Endothelial cell (in vitro differentiated cells): ENCODE measurements at places on chromosomes 1 and 21.

GRCh38 chr1:224675590-224675989 lies 59.5 kb downstream of the CNIH3 start:
- H3K4me1 ChIP-seq = peaks cover 6% of the 10 kb centered on the region
- H3K4me3 ChIP-seq = no peak overlapping the region
- H3K27ac ChIP-seq = no peak overlapping the region
- peaks cover 3% of the 10 kb centered on the region for H3K27me3 ChIP-seq

GRCh38 chr1:93107395-93107794 lies 28.3 kb downstream of the MTF2 start:
- H3K36me3 ChIP-seq = peaks cover 25% of the 10 kb centered on the region
- H3K27ac ChIP-seq = no peak overlapping the region
- H3K4me3 ChIP-seq = no peak overlapping the region
- H3K27me3 ChIP-seq = no peaks in the 10 kb centered on the region
- H3K4me1 ChIP-seq = peaks cover 5% of the 10 kb centered on the region
- DNase-seq = no peak

GRCh38 chr1:224828691-224829090 lies 100.8 kb upstream of the DNAH14 start:
- H3K27ac ChIP-seq = no peak overlapping the region
- H3K4me1 ChIP-seq = no peaks in the 10 kb centered on the region
- no peak for DNase-seq
- H3K4me3 ChIP-seq = no peak overlapping the region
- peaks cover 3% of the 10 kb centered on the region for H3K36me3 ChIP-seq

- no peak overlapping the region for H3K27ac ChIP-seq
- no peak for DNase-seq
- no peak overlapping the region for H3K4me3 ChIP-seq
- H3K4me1 ChIP-seq = peaks cover 7% of the 10 kb centered on the region
- peaks cover 8% of the 10 kb centered on the region for H3K27me3 ChIP-seq
Observed at GRCh38 chr1:154703170-154703569, 95.2 kb upstream of the ADAR start.

GRCh38 chr1:158155673-158156072 lies 25.0 kb upstream of the CD1D start:
- peaks cover 3% of the 10 kb centered on the region for H3K4me1 ChIP-seq
- no peaks in the 10 kb centered on the region for H3K36me3 ChIP-seq
- H3K27ac ChIP-seq = no peak overlapping the region
